ENCODE measurements at places on chromosomes 7 and 10.

DNA sequence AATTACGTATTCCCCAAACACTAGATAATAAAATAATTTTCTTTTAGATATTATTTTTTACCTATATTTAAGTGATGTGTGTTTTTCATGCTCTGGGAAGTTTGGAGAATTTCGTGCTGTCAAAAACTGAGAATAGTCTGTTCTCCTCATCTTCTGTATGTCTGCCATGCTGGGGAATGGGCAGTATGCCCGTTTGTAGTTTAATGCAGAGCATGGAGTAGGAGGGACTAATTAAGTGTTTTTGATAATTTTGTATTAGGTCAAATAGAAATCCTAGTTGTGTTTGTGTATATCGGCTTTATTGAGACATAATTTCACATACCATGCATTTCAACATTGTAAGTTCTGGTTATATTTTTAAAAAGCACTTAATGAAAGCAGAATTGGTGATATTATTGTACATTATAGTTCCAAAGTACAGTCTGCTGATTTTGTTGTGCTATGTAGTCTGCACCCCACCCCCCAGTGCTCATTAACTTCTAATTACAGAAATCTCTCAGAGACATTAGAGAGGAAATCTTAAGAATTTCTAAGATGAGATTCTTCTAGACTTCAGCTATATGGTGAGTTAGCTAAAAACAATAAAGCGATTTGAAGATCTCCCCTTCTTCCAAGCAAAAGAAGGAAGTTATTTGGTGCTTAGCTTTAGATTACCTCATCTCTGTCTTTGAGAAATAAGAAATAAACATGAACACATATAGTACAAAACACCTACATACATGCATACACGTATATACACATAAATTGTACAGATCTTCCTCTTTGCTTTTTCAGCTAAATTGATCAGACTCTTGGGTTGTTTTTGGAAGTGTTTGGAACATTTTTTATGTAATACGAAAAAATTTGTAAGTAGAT lies 22.2 kb downstream of the ZRANB1 start:
- no peak for DNase-seq

DNA sequence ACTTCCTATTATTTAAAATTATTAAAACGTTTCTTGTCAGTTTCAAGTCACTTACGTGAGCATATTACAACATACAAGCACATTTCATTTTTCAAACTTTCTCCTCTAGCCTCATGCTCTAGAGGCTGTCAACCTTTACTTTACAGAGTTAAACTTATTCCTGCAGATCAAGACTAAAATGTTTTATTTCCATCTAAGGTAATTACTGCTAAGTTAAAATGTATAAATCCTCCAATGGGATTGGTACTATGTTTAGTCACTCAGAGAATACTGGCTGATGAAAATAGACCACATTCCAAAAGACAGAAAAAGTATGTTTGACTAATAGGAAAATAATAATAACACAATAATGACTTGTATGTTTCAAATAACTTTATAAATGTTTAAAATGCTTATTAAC lies 8.4 kb upstream of the TRDMT1 start:
- no peak for DNase-seq

DNA sequence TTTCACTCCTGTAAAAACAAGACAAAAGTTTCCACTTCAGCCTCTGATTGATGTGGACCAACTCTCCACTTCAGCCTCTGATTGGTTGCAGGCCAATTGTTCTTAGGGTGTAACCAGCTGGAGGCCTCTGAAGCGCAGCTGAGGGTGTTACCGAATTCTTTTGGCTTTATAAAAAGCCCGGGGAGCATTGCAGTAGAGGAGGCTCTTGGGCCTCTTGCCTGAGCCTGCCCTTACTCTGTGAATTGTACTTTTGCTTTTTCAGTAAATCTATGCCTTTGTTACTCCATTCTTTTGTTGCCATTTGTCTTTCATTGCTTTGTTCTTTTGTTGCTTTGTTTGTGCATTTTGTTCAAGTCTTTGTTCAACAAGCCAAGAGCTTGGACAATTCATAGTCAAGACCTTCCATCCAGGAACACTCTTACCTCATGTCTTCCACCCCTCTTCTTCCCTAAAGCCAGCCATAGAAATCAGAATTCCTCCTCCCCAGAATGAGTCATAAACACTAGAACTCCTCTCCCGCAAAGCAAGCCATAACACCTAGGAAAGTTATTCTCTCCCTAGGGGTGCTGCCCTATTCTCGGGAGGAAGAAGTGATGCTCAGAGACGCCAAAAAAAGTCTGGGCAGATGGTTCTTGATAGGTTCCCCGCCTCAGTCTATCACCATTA lies 53.5 kb upstream of the ARMC3 start:
- DNase-seq = no peak

DNA sequence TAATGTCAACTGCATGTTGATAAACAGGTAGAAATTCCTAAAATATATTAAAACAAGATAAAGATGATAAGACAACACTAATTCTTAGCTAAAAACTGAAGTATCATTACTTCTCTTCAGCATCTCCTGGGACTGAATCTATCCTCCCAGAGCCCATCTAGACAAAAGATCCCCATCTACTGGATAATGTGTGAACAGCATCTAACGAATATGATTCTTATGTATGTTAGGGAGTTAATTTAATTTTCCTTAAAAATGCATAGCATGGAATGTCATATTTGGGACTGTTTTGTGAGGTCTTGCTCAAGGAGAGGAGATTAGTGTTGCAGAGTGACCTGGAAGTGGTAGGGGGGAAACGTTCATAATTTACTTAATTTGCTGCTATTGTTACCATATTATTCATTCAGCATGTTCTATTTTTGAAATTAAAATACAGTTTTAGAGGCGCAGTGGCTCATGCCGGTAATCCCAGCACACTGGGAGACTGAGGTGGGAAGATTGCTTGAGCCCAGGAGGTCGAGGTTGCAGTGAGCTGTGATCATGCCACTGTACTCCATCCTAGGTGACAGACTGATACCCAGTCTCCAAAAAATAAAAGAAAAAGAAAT lies 305.1 kb upstream of the CSTF2T start:
- no peak for DNase-seq

DNA sequence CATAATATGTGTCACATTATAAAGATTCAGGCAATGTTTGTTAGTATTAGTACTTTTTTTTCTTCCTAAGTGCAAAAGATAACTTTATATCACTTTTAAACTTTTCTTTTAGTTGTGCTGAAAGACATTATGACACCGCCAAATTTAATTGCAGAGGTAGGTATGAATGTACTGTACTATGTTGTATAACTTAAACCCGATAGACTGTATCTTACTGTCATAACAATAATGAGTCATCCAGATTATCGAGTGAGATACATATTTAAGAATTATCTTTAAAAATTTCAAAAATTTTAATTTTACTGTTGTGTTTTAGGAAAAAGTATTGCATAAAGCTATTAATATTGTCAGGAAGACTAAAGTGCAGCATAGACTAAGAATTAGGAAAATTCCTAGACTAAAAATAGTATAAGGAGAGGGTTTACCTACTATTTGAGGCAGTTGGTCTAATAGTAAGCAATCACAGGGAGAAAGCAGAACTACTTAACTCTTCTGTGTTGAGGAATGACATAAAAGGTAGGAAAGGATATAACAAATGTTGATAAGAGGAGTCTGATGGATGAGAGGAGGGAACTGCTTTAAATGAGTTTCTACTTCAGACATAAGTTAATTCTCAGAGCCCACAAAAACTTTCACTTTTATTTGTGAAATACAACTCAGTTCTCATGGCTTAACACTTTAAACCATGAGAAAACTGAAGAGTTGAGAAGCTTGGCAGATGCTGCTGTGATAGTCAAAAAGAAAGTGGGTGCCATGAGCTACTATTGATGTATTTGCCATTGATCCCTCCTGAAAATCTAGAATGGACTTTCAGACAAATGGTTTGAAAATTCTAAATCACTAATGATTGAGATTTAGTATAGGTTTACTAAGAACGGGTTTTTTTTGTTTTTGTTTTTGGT lies 67.8 kb downstream of the PTEN start:
- DNase-seq = no peak

- DNase-seq = no peak
These were observed 6.9 kb upstream of the PFKFB3 start for GRCh38 chr10:6195846-6196245.

DNA sequence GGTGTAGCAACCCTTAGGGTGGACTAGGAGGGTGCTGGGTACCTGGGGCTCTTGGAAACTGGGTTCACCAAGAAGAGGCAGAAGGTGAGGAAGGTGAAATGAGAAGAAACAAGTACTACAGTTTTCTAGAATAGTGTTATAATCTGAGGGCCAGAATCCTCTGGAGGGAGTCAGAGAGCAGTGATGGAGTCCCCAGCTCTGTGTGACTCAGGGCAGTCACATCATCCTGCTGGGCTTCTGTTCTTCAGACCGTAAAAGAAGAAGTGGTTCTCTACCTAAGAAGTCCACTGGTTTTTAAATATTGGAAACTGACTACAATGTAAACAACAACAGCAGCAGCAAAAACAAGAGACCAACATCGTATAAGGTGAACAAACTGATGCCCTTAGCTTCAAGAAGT lies 197.3 kb downstream of the PRPF18 start:
- DNase-seq = peak; percentile 76

DNA sequence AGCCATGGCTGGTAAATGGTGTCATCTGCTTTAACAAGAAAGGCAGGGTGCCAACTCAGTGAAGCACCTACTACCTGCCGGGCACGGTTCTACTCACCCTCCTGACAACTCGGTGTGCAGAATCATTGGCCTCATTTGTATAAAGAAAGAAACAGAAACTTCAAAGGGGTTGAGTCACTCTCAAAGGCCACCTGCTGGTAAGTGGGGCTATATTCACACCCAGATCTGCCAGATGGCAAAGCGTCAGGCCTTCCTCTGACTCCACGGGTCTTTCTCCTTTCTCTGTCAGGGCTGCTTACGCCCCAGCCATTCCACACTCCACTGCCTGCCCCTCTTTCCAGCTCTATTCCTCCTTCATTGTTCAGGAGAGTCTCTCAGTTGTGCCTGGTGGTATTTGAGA lies 309.2 kb downstream of the GFRA1 start:
- DNase-seq = no peak

GRCh38 chr7:67847092-67847787 lies 850.6 kb downstream of the TYW1 start:
- no peak for DNase-seq

DNA sequence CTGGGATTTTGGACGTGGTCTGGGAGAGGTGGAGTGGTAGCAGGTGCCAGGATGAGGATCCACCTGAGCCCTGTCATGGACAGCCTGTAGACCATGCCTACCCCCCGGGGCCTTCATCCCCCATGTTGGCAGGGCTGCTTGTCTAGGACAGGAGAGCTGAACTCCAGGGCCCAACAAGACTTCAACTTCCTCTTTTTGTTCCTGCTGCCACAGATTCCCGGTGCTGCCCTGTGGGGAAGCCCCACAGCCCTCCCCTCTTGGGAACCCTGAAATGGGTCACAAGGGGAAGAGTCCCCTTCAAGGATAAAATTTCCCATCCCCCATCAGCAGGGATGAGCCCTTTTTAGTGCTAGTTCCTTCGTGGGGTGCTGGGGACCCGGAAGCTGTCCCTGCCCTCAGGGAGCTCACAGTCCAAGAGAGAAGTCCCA lies 1.3 kb upstream of the CUEDC2 start:
- no peak for DNase-seq

- no peak for DNase-seq
These were observed 108.6 kb downstream of the MICU1 start for GRCh38 chr10:72517244-72517643.

GRCh38 chr7:134276951-134277350 lies 39.8 kb downstream of the SLC35B4 start:
- DNase-seq = no peak

Measured in CD4-positive, alpha-beta T cell treated with Interleukin-2 at 100 ng/mL for 4 hours (primary cell).